ENCODE measurements at places on chromosomes 5 and 9.

- no peak for DNase-seq
Observed at GRCh38 chr5:64074533-64074932, 91.1 kb upstream of the RNF180 start.

GRCh38 chr9:96859461-96860198 is 5.3 kb upstream of the ZNF782 start:
- no peak for DNase-seq

- DNase-seq, result no peak
Observed at GRCh38 chr5:58887721-58888409, 305.0 kb downstream of the RAB3C start.

GRCh38 chr5:180128671-180129261 is 57.2 kb upstream of the RNF130 start:
- no peak for DNase-seq

GRCh38 chr5:151733358-151734063 is 24.9 kb downstream of the ATOX1 start:
- no peak for DNase-seq

- DNase-seq, result no peak
Observed at GRCh38 chr9:7560669-7561305, 238.8 kb downstream of the DMAC1 start.

DNA sequence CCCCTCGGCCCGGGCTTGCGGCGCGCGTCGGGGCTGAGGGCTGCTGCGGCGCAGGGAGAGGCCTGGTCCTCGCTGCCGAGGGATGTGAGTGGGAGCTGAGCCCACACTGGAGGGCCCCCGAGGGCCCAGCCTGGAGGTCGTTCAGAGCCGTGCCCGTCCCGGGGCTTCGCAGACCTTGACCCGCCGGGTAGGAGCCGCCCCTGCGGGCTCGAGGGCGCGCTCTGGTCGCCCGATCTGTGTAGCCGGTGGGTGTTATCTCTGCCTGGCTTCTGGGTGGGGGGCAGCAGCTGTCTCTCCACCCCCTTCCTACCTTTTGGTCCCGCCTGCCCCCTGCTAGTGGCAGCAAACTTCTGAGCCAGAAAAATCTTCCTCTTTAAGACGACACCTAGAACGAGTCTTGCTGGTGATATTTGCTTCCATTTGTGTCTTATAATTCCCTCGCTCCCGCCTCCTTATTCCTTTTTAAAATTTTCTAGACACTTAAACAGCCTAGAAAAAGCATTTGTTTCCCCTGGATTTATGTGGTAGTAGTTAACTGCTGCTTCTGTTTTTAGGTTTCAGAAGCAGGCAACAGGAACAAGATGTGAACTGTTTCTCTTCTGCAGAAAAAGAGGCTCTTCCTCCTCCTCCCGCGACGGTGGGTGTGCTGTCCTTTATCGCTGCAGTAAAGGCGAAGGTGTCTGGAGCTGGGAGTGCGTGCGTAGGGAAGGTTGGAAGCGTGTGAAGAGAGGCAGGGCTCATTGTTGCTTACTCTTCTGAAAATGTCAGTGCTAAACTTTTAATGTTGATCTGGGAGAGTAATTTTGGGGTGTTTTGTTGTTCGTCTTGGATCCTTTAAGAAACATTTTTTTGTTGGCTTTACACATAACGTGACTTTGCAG is 554 bp downstream of the JAK2 start:
- DNase-seq, result no peak

DNA sequence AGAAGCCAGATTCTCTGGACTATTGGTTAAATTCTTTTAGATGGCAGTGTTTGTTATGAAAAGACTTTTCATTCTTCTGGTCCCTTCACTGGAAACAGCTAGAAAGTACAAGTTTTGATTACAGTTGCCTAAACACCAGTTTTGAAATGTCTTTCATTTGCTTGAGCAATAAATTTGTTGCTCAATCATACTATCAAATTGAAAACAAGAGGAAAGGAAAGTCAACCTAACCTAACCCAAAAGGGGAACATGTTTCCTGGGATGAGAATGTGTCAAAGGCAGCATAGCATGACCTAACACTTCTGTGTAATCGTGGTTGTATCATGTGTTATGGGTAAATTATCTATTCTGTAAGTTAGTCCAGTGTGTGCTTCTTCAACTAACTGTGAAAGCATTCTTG is 213.2 kb downstream of the TMC1 start:
- DNase-seq, result no peak

DNA sequence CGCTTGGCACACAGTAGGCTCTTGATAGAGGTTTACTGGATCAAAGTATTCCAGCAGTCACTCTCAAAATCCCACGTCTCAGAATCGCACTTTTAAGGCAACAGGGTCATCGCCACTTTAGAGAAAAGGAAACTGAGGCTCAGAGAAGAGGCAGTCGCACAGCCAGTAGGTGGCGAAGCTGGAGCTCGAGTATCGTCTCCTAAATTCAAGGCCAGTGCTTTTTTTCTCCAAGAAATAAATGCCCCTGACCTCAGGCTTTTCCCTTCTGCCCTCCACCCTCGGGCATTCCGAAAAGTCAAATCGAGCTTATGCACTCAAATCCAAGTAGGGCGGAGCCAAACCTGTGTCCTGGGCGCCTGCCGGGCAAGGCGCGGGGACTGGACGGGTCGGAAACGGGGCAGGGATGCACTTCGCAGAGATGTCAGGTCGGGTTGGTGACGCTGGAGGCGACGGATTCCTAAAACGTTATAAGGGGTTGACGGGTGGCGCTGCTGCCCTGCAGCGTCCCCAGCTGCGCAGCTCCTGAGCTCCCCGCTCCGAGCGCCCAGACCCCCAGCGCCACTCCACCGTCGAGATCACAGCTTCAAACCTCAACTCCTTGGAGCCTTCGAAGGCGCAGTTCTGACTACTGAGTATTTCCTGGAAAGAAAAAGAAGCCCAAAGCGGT is 4.7 kb upstream of the FOXB2 start:
- DNase-seq, result no peak

- DNase-seq, result no peak
Observed at GRCh38 chr5:39543335-39543734, 118.6 kb upstream of the DAB2 start.

DNA sequence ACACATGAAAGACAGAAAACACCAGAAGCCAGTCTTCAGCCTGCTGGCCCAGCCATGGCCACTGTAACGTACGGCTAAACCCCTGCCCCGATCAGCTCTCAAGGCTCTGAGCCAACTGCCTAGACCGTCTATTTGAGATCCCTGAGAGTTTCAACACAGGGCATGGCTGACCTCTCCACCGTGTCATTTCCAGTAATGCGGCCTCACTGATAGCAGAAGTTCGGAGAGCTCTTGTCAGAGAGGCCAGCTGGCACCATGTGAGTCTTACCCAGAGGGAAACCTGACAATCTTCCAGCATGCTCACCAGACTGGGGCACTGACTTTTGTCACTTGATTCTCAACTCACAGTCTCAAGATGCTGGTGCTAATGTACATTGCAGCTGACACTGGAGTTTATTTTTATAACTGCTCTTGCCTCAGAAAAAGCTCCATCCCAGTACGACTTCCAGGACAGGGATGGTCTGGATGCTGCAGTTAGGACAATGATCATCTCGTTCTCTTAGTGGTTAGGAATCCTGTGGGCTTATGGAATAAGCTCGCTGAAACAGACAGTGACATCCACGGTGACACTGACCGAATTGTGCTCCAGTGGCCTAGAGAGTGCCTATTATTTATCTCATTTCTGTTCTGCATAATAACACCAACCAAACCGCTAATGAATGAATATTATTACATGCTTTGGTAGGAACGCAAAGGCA is 372.7 kb downstream of the ICE1 start:
- no peak for DNase-seq

DNA sequence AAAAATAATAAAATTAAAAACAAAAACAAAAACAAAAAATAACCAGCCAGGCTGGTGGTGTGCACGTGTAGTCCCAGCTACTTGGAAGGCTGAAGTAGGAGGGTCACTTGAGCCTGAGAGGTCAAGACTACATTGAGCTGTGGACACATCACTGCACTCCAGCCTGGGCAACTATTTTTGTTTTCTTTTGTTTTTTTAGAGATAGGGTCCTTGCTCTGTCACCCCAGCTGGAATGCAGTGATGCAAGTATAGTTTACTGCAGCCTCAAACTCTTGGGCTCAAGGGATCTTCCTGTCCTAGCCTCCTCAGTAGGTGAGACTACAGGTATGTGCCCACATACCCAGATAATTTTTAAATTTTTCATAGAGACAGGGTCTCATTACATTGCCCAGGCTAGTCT is 80.6 kb downstream of the CEMIP2 start:
- no peak for DNase-seq

DNA sequence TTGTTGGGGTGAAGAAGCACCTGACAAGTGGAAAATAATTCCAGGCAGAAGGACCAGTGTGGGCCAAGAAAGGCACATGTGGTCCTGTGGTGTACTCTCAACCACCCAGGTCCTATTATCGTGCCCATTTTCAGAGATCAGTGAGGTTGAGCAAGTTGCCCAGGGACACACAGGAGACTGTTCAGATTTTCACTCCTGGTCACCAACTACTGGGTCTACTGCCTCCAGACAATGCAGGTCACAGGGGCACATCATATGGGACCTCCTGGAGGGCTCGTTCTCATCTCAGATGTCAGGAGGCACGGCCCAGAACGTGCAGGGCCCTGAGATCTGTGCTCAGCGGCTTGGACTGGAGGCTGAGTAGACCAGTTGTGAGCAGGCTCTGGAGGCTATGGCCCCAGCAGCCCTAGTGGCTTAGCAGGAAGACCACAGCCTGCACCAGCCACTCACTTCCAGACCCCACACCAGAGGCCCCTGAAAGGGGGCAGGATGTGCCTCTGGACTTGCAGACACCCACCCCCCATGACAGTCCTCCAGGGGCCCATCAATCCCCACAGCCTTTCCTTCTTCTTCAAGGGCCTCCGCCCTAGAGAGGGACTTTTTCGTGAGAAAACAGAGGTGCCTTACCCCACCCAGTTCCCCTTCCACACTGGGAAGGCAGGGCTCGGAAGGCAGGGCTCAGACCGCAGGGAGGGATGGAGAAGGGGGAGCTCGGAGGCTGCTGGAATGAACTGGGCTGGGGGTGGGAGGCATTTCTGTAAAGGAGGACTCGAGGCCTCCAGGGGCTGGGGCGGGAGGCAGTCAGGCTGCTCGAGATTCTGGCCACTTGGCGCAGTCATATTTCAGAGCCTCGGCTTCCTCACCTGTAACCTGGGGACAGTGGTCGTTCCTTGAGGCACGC is 82.7 kb upstream of the NEURL1B start:
- DNase-seq, result no peak

DNA sequence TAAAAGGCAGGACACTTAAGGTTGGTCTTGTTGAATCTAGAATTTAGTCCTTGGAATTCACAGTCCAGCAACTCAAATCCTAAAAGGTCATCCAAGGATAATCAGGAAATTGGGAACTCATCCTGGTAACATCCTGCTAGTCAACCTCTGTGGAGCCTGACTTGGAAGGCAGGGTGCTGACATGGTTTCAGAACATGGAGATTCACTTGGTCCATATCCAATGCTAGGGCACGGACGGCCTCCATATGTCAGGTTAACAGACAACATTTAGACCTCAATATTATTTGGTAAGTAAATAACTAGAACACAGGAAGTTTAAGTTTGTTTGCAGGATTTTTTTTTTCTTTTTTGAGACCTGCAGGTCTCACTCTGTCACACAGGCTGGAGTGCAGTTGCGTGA is 783 bp upstream of the DNAH5 start:
- no peak for DNase-seq

GRCh38 chr9:88531920-88532698 is 2.9 kb upstream of the NXNL2 start:
- no peak for DNase-seq

DNA sequence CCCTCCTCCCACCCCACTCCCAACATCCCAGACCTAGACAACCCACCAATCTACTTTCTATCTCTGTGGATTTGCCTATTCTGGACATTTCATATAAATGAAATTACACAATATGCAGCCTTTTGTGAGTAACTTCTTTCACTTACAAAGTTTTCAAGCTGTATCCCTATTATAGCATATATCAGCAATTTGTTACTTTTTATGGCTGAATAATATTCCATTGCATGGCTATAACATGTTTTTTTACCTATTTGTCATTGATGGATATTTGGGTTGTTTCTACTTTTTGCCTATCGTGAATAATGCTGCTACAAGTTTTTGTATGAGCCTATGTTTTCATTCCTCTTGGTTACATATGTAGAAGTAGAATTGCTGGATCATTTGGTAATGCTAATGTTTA is 1.9 kb upstream of the KIF3A start:
- DNase-seq, result no peak

DNA sequence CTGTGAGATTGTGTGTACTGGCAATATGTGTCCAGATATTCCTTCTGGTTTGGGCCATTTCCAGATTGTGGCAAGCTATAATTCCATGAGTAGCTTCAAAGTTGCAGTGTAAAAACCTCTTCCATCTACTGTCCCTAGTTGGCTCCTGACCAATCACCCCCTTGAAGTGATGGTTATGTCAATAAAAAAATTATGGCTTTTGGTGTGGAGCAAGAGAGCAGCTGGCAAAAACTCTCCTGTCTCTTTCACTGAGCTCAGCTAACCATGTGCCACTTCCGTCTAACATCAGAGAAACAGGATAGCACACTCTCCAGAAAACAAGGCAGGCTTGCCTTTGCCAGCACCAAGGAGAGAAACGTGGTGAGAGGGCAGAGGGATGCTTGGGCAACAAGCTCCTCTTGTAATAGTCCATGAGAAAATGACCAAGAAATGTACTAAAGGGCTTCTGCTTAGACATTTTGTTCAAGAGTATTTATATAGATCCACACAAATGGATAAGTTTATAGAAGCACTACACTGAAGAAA is 914.4 kb upstream of the SEMA6A start:
- no peak for DNase-seq

GRCh38 chr5:74938250-74938933 is 72.2 kb upstream of the FAM169A start:
- no peak for DNase-seq

- no peak for DNase-seq
Observed at GRCh38 chr5:74028406-74028805, 402.4 kb downstream of the ARHGEF28 start.

DNA sequence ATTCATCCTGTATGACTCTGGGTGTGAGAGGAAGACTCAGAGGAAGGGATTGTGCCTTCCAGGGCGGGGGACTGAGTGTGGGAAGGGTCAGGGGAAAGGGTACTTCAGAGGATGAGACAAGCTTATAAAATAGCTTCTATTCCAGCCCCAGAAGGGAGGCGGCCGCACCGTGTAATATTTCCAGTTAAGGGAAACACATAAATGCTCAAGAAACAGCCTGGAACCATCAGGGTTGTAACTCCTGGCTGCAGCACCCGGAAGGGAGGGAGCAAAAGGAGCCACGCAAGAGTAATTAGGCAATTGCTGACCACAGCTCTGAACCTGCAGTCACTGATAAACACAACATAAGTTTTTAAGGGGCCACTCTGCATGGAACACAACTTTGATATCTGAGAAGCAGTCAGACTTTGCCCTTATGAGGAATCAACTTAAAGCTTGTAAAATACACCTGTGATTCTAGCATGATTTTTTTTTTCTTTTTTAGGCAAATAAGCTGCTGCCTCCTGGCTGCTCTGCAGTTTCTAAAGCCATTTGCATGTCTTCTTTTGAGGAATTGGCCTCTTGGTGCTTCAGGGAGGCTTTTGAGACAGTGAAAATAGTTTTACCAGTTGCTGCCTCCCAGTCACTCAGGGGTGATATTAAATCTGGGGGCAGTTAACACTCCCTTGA is 382.7 kb downstream of the ENC1 start:
- DNase-seq, result no peak

- DNase-seq, result no peak
Observed at GRCh38 chr5:157941616-157942015, 82.7 kb upstream of the CLINT1 start.
